ENCODE measurements at places on chromosomes 6 and 20.

GRCh38 chr20:4973330-4974097 is 27.8 kb downstream of the SLC23A2 start:
- no peak for DNase-seq

DNA sequence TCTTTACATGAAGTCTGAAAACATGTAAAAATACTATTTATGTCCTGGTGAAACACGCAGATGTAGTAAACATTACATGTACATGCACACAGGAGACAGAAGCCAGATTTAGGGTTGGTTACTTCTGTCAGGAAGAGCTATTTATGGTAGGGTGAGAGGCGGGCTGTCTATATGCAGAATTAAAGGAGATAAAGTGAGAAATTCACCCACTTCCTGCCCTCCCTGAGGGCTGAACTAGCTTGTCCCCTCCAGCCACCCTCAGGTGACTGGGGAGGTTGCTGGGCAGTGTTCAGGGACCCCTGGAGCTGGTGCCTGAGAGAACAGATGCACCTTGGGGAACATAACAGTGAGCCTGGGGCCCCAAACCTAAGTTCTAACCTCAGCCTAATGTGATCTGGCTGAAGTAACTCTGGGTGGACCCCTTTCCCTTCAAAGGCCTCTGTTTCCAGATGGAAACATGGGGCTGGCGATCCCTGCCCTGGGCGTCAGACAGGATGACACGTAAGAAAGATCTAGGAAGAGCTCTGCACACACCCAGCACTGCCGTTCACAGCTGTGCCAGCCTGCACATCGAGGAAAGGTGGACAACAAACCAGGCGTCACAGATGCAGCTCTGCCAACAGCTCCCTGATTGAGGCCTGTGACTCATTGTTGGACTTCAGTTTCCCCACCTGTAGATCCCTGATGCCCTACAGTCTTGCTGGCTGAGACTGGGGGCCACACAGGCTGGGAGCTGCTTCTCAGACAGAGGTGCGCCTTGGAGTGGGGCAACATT is 1.3 kb downstream of the PI16 start:
- DNase-seq: no peak

DNA sequence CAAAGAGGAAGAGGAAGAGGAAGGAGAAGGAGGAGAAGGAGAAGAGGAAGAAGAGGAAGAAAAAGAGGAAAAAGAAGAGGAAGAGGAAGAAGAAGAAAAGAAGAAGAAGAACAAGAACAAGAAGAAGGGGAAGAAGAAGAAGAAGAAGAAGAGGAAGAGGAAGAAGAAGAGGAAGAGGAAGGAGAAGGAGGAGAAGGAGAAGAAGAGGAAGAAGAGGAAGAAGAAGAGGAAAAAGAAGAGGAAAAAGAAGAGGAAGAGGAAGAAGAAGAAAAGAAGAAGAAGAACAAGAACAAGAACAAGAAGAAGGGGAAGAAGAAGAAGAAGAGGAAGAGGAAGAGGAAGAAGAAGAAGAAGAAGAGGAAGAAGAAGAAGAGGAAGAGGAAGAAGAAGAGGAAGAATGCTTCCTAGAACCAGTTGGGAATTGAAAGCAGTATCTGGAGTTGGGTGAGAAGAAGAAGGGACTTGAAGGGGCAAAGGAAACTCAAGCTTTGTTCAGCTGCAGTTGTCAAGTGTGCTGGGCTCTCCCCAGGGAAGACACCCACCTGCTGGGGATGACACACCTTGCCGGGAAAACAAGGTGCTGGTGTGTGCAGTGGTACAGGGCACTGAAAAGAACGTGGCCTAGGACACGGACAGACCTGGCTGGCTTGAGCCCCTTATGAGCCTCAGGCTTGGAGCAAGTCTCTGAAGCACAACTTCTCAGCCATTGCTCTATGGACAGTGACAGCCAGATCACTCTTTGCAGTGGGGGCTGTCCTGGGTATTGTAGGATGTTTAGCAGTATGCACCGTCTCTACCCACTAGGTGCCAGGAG is 30.1 kb upstream of the ARFGEF2 start:
- DNase-seq: no peak

GRCh38 chr6:21024616-21025015 is 490.4 kb downstream of the CDKAL1 start:
- no peak for DNase-seq

GRCh38 chr6:163309491-163310026 is 105.0 kb upstream of the QKI start:
- DNase-seq: no peak

GRCh38 chr20:10172998-10173655 is 45.5 kb upstream of the SNAP25 start:
- no peak for DNase-seq

DNA sequence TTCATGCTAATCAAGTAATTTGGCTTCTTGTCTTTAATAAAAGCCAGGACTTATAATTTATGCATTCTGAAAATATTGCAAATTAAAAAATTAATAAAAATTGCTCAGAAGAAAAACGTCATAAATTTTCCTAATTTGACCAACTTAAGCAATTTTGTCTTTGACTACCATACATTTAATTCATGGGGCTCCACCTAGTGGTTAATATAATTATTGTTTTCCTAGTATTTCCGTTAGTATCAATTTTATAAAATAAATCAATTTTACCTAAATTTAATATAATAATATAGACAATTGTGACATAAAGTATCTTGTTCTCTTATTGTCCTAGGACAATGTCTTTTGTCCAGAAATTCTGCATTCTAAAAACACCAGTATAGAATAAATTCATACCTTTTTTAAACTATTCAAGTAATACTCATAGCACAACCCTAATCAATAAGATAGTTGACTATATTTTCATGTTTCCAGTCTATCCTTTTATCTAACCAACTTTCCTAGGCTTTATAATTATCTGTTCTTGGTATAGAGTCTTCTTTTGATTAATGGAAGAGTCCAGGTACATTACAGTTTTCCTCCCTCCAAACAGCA is 319.9 kb downstream of the TRDN start:
- no peak for DNase-seq

GRCh38 chr6:125123468-125124048 is 30.0 kb upstream of the TPD52L1 start:
- no peak for DNase-seq

DNA sequence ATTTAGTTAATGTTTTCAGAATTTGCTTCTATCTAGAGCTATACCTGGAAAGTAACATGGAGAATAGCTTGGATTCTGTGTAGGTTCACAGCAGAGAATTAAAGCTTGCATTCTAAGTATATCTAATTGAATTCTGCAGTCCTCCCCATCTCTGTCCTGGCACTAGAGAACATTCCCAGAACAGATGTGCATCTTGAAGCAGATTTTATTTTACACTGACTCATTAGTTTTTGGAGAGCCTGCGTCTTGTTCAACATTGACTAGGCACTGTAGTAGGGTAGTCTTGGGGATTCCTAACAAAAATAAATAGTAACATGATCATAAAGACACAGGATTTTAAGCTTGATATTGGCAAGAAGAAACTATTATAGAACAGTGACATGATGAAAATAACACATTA is 36.2 kb upstream of the BAG2 start:
- DNase-seq: no peak

GRCh38 chr6:28357036-28357435 is 7.3 kb downstream of the ZKSCAN3 start:
- DNase-seq: no peak

GRCh38 chr6:12472601-12473038 is 182.5 kb downstream of the EDN1 start:
- DNase-seq: no peak

DNA sequence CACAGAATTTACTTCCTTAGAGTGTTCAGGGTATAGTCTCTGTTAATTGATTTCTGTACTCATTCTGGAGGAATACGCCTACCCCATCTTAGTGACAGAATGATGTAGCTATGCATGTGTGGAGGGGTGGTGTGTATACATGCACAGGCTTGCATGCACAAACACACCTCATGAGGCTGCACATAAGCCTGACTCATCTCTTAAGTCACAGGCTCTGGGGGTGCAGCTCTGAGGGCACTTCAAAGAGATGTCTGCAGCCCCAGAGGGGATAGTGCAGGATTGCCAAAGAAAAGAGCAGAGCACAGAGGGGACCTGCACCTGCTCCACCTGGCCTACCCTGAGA is 24.6 kb downstream of the TBX18 start:
- no peak for DNase-seq

DNA sequence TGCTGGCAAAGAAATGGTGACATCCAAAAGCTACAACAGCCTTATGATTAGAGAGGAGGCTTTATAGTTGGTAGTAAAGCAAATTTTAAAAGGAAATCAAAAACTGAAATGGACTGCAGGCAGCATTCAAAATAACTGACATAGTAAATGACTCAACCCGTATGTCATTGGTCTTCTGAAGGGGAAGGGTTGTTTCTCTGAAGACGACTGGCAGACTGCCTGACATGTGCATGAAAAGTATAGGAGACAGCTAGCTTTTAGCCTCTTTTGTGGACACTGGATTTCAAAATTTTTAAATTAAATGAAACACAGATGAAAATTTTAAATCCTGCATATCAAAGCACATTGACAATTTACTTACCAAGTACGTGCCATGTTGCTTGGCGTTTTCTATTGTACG is 90.7 kb downstream of the TRMT6 start:
- no peak for DNase-seq

DNA sequence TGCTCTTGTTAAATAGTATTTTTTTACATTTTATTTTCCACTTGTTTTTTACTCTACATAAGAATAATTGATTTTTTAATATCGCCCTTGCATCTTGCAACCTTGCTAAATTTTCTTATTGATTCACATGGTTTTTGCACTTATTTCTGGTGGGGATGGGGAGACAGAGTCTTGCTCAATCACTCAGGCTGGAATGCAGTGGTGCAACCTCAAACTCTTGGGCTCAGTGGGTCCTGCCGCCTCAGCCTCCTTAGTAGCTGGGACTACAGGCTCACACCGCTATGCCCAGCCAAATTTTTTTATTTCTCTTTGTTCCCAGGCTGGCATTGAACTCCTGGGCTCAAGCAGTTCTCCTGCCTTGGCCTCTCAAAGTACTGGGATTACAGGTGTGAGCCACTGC is 30.3 kb downstream of the LIN28B start:
- DNase-seq: no peak

GRCh38 chr6:51528556-51528955 is 558.9 kb downstream of the PKHD1 start:
- DNase-seq: no peak

DNA sequence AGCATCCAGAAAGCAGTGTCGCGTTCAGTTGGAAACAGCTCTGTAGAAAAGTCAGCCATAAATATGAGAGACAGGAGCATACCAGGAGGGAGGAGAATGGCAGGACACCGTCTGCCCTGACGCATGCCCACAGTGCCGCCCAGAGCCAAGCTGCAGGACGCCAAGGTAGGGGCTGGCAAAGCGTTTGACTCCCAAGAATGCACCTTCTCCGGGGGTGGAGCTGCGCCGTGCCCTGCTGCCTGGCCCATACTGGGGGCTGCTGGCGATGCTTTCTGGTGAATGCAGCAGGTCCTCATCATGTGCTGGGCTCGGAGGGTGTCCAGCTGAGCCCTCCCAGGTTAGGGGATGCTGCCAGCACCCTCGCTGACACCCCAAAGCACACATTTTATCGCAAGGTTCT is 349.8 kb downstream of the CDH4 start:
- no peak for DNase-seq

DNA sequence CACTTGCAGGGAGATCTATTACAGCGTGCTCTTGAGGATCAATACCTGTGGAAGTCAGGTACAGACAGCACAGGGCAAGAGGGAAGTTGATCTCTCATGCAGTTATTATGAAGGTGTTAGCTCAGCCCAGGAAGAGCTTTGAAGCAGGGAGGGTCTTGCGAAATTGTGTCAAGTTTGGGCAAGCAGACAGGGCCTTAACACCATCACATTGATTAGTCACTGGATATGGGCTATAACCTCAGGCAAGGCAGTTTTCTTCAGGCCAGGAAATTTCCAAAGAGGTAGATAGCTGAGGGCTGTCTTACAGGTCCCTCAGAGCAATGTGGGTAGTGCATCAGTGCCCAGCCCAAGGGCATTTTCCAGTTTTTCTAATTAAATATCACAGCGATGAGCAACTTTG is 643.8 kb downstream of the DHX35 start:
- no peak for DNase-seq

DNA sequence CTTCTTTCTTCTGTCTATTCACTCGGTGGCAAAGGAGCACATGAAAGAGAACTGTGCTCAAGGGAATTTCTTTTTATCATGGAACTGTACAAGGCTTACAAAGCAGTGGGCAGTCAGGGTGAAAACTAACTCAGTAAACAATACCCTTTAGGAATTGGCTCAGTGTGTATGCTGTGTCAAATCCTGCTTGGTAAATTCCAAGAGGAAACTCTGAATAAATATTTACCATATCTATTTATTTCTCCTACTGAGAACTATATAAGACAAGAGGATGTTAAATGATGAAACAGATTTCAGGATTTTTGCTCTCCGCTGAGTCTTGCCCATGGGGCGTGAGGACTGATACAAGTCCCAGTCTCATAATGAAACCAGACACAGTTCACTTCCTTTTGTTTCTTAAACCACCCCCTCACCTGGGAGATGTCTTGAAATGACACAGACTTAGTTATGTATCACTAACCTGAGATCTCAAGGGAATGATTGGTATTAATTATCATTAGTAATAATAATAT is 188.8 kb downstream of the BACH2 start:
- DNase-seq: no peak

GRCh38 chr20:49310705-49311104 is 32.8 kb upstream of the ZNFX1 start:
- no peak for DNase-seq

DNA sequence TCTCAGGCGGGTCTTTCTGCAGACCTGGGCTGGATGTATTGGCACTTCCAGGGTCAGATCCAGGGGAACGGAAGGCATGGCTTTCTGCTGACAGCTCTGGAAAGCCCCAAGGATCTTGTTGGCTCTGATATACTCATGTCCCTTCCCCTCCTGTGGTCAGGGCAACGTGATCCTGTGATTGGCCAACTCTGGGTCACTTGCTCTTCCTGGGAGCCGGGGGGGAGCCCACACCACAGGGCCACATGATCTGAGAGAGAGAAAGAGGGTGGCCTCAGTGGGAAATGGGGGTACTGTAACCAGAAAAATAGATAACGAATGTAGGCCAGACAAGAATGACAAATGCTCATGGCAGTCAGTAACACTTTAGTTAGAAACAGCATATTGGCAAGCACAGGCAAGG is 223.0 kb downstream of the NFATC2 start:
- no peak for DNase-seq

- no peak for DNase-seq
Observed at GRCh38 chr6:14477559-14477958, 360.0 kb downstream of the CD83 start.

DNA sequence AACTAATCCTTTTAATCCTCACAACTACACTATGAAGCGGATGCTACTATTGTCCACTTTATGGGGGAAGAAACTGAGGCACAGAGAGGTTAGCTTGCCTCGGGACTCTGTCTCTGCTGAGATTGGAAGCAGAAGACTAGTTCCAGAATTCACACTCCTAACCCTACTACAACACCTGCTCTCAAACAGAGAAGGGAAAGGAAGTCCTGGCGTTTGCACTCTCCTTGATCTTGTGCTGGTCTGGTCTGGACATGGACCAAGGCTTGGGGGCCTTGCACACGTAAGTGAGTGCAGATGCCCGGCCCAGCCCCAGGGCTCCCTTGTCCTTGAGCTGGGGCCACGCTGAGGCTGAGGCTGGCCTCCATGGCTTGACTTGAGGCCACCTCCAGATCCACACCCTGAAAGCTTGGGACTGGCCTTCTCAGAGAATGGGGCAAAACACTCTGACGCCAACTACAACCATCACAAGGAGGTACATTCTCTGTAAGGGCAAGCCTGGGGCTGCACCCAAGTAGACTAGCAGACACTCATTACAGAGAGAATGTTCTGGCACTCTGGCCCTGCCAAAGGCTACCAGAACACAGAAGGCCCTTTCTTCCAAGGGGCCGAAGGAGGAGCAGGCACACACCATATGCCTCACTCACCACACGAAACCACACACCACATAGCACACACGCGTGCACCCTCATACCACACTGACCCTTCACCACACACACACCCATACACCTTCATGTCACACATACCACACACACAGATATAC is 33.3 kb upstream of the EZR start:
- DNase-seq: no peak
